ENCODE measurements at places on chromosomes 16 and 17. TPM values are rescaled to one million over a fixed set of nuclear protein-coding genes. Genes with fewer than 3 reads are reported as not detected.
A peak's percentile ranks its signal among the peaks of the same experiment; 100 is the strongest.

GRCh38 chr16:8905795-8906591 is 23.8 kb downstream of the LITAFD start:
- H3K4me1 ChIP-seq, result no peaks in the 10 kb centered on the region
- H3K36me3 ChIP-seq, result peaks cover 46% of the 10 kb centered on the region
- no peak for DNase-seq
- no peaks in the 10 kb centered on the region for H3K27me3 ChIP-seq
- no peak overlapping the region for H3K27ac ChIP-seq

- peaks cover 1% of the 10 kb centered on the region for H3K4me1 ChIP-seq
- DNase-seq, result no peak
- H3K36me3 ChIP-seq, result no peaks in the 10 kb centered on the region
- H3K27ac ChIP-seq, result peak overlapping the region; percentile 97
- no peaks in the 10 kb centered on the region for H3K27me3 ChIP-seq
- no peak overlapping the region for H3K4me3 ChIP-seq
Observed at GRCh38 chr17:75647061-75647460, 13.8 kb downstream of the SMIM5 start.

DNA sequence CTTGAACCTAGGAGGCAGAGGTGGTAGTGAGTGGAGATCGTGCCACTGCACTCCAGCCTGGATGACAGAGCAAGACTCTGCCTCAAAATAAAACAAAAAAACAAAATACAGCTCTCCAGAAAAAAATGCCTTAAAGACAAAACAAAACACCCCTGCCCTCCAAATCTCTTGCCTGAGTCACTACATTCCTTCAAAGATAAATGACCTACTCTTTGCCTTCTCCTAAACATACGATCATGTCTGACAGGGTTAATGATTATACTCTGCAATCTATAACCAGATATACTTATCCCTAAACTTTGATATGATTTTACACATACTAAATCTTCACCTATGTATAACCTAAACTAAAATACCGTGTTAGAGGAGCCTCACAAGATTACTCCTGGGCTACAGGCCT is 1.4 kb upstream of the SETD6 start:
- H3K36me3 ChIP-seq, result no peaks in the 10 kb centered on the region
- no peak overlapping the region for H3K4me3 ChIP-seq
- peaks cover 3% of the 10 kb centered on the region for H3K4me1 ChIP-seq
- H3K27ac ChIP-seq, result no peak overlapping the region
- no peak for DNase-seq
- no peaks in the 10 kb centered on the region for H3K27me3 ChIP-seq

DNA sequence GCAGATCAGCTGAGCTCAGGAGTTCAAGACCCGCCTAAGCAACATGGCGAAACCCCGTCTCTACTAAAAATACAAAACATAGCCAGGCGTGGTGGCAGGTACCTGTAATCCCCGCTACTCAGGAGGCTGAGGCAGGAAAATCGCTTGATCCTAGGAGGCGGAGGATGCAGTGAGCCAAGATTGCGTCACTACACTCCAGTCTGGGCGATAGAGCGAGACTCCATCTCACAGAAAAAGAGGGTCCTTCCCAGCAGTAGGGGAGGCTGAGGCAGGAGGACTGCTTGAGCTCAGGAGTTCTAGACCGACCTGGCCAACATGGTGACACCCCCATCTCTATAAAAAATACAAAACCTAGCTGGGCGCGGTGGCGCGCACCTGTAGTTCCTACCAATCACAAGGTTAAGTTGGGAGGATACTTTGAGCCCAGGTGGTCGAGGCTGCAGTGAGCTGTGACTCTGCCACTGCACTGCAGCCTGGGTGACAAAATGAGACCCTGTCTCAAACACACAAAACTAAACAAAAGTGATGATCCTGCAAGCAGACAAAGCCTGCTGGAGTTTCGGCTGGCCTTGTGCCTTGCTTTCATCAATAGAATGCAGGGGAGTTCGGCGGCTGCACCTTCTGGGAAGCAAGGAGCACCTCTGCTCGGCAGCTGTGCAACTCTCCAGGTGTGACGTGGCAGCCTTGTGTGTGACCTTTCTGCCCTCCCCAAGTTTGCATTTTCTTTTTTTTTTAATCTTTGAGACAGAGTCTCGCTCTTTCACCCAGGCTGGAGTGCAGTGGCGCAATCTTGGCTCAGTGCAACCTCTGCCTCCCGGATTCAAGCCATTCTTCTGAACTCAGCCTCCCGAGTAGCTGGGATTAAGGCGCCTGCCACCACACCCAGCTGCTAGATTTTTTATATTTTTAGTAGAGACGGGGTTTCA is 12.4 kb upstream of the YWHAE start:
- H3K4me1 ChIP-seq, result no peaks in the 10 kb centered on the region
- DNase-seq, result no peak
- H3K4me3 ChIP-seq, result no peak overlapping the region
- H3K27ac ChIP-seq, result no peak overlapping the region
- H3K27me3 ChIP-seq, result no peaks in the 10 kb centered on the region
- no peaks in the 10 kb centered on the region for H3K36me3 ChIP-seq

- H3K4me1 ChIP-seq, result no peaks in the 10 kb centered on the region
- H3K36me3 ChIP-seq, result no peaks in the 10 kb centered on the region
- no peak for DNase-seq
- no peak overlapping the region for H3K4me3 ChIP-seq
- H3K27ac ChIP-seq, result no peak overlapping the region
- no peaks in the 10 kb centered on the region for H3K27me3 ChIP-seq
Observed at GRCh38 chr16:70478912-70479341, 24.5 kb downstream of the FCSK start.

- peak; percentile 82 for DNase-seq
- peak overlapping the region; percentile 89 for H3K27ac ChIP-seq
- no peaks in the 10 kb centered on the region for H3K36me3 ChIP-seq
- no peaks in the 10 kb centered on the region for H3K27me3 ChIP-seq
- H3K4me1 ChIP-seq, result peaks cover 11% of the 10 kb centered on the region
Observed at GRCh38 chr16:23424292-23424958, 28.6 kb downstream of the COG7 start.

DNA sequence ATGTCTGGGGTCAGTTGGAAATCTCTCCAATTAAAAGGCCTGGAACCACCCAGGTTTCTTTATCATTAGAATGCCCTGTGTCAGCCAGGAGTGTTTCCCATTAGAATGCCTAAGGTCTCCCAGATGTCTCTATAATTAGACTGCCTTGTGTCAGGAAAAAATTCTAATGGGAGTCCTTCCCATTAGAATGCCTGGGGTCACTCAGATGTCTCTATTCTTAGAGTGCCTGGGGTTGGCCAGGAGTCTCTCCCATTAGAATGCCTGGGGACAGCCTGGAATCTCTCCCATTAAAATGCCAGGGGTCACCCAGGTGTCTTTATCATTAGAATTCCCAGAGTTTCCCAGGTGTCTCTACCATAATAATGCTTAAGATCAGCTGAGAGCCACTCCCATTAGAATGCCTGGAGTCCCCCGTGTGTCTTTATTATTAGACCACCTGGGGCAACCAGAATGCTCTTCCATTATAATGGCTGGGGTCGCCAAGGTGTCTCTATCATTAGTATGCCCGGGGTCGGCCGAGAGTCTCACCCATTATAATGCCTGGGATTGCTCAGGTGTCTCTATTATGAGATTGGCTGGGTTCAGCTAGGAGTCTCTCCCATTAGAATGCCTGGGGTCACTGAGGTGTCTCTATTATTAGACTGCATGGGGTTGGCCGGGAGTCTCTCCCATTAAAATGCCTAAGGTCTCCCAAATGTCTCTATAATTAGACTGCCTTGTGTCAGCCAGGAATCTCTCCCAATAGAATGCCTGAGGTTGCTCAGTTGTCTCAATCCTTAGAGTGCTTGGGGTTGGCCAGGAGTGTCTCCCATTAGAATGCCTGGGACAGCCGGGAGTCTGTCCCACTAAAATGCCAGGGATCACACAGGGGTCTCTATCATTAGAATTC is 2254.6 kb downstream of the TP53TG3F start:
- no peaks in the 10 kb centered on the region for H3K36me3 ChIP-seq
- no peak overlapping the region for H3K4me3 ChIP-seq
- no peak overlapping the region for H3K27ac ChIP-seq
- no peaks in the 10 kb centered on the region for H3K27me3 ChIP-seq

- H3K36me3 ChIP-seq, result no peaks in the 10 kb centered on the region
- H3K4me1 ChIP-seq, result peaks cover 10% of the 10 kb centered on the region
- H3K27me3 ChIP-seq, result no peaks in the 10 kb centered on the region
- peak overlapping the region; percentile 55 for H3K27ac ChIP-seq
Observed at GRCh38 chr16:30941600-30942425, 7.1 kb upstream of the ORAI3 start.

DNA sequence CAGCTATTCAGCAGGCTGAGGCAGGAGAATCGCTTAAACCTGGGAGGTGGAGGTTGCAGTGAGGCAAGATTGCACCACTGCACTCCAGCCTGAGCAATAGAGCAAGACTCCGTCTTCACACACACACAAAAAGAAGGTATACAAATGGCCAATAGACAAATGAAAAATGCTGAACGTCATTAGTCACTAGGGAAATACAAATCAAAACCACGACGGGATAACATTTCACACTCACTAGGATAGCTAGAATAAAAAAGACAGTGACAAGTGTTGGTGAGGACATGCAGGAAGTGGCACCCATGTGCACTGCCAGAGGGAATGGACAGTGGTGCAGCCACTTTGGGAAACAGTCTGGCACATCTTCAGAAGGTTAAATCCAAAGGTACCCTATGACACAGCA is 172.9 kb downstream of the FTO start:
- H3K27ac ChIP-seq, result no peak overlapping the region
- H3K4me3 ChIP-seq, result no peak overlapping the region
- DNase-seq, result no peak
- no peaks in the 10 kb centered on the region for H3K27me3 ChIP-seq
- H3K4me1 ChIP-seq, result no peaks in the 10 kb centered on the region

- no peaks in the 10 kb centered on the region for H3K27me3 ChIP-seq
- DNase-seq, result no peak
- H3K4me1 ChIP-seq, result peaks cover 6% of the 10 kb centered on the region
- no peaks in the 10 kb centered on the region for H3K36me3 ChIP-seq
- no peak overlapping the region for H3K4me3 ChIP-seq
- no peak overlapping the region for H3K27ac ChIP-seq
Observed at GRCh38 chr17:64259426-64259825, 3.6 kb downstream of the TEX2 start.

DNA sequence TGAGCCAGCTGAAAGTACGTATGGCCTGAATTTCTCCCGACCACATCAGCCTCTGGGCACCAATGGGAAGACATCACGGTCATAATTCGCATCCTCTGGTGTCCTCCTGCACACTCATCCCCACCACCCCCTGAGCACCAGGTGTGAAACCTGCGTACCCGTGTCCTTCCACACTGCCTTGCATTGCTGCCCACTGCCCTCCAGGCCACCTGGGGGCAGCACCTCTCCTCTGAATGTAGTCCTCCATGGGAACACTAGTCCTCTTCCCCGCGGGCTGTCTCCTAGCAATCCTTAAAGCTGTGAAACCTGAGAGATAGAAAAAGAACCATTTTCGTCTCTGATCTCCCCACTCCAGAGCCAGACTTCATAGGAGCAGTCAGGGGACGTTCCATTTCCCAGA is 125.5 kb downstream of the ZNF18 start:
- no peaks in the 10 kb centered on the region for H3K27me3 ChIP-seq
- H3K27ac ChIP-seq, result no peak overlapping the region
- H3K4me3 ChIP-seq, result no peak overlapping the region
- no peaks in the 10 kb centered on the region for H3K4me1 ChIP-seq
- no peak for DNase-seq
- no peaks in the 10 kb centered on the region for H3K36me3 ChIP-seq

GRCh38 chr16:70736465-70737376 is 50.9 kb upstream of the MTSS2 start:
- no peaks in the 10 kb centered on the region for H3K27me3 ChIP-seq
- H3K4me3 ChIP-seq, result no peak overlapping the region
- peaks cover 7% of the 10 kb centered on the region for H3K4me1 ChIP-seq
- H3K27ac ChIP-seq, result peak overlapping the region; percentile 61
- DNase-seq, result no peak
- no peaks in the 10 kb centered on the region for H3K36me3 ChIP-seq

The BTBD17 gene
- 0.22 TPM for total RNA-seq

The CHTF8 gene
- 143 TPM for total RNA-seq

The HYDIN gene
- 0.58 TPM for total RNA-seq

The HMOX2 gene
- 46.8 TPM for total RNA-seq

The PCGF2 gene
- total RNA-seq, result 45.5 TPM

The CACNG3 gene
- total RNA-seq, result not detected

The ZCCHC14 gene
- total RNA-seq, result 24.6 TPM

The OR4D1 gene
- total RNA-seq, result not detected

Measured in colonic mucosa (tissue), 4 donors.